Kidney epithelial cell (primary cell): ENCODE measurements at places on chromosomes 6 and 20.

DNA sequence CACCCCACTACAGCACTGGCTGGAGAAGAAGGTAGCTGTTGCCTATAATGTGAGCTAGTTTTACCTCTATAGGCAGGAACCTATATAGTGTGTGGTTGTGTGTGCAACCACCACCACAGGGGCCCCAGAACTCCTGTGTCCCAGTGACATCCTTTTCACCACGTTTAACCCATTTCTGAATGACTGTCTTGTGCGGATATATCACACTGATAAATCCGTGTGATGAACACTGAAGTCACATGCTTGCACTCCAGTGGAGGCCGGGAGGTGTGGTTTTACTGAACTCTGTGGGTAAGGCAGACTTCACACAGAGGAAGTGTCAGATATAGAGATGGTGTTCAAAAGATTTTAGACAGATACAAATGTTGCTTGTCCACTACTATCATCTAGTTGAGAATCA is 32.5 kb downstream of the SDHAF4 start:
- DNase-seq, result no peak

GRCh38 chr20:58709013-58709702 is 16.6 kb downstream of the NPEPL1 start:
- DNase-seq, result no peak

GRCh38 chr6:69456086-69456485 is 340.7 kb downstream of the LMBRD1 start:
- no peak for DNase-seq

- no peak for DNase-seq
Measured at GRCh38 chr20:39785252-39785917, 823.2 kb downstream of the DHX35 start.

DNA sequence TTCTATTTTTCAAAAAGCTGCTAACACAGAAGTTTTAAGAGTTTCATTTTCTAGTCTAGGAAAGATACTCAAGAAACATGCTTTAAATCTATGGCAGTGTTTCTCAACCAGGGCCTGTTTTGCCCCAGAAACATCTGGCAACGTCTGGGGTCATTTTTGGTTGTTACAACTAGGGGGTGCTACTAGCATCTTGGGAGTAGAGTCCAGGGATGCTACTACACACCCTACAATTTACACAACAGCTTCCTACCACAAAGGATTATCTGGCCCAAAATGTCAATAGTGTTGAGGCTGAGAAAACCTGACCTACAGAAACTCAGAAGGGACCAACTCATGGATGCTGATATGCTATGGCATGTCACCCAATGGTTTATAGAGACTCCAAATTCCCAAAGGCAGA is 24.4 kb downstream of the SERAC1 start:
- DNase-seq, result no peak

- DNase-seq, result no peak
Measured at GRCh38 chr20:12306107-12306506, 388.4 kb downstream of the BTBD3 start.

- DNase-seq, result no peak
Measured at GRCh38 chr6:81995548-81996289, 243.2 kb upstream of the TENT5A start.

DNA sequence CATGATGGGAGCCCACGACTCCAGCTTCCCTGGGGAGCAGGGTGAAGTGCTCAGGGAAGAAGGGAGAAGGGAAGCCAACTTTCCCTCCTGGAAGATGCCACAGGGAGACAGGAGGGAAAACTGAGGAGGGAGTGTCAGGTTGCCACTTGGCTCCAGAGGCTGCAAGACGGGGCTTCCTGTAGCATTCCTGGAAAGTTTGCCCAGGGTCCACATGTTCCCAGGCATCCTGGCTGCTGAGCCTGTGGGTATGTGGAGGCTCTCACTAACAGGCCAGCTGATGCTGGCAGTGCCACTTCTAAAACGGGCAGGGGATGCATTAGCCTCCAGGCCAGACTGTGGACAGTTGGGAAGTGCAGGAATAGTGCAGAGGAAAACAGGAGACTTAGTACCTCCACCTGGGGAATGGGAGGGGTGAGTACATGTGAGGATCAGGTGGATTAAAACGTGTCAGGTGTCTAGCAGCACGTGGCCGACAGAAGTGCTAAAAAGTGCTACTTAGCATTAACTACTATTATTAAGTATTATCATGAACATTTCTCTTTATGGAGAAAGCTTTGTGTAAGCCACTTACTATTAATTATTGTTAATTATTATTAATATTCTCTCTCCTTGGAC is 33.2 kb downstream of the BANF2 start:
- DNase-seq, result no peak
